ENCODE measurements at places on chromosomes 1 and 21. TPM values are rescaled to one million over a fixed set of nuclear protein-coding genes. Genes with fewer than 3 reads are reported as not detected.

GRCh38 chr1:15850471-15851001 is 3.0 kb downstream of the SPEN start:
- peaks cover 12% of the 10 kb centered on the region for H3K4me1 ChIP-seq
- no peaks in the 10 kb centered on the region for H3K27me3 ChIP-seq
- H3K4me3 ChIP-seq: peak overlapping the region; percentile 93
- H3K27ac ChIP-seq: peak overlapping the region; percentile 97
- H3K36me3 ChIP-seq: no peaks in the 10 kb centered on the region

DNA sequence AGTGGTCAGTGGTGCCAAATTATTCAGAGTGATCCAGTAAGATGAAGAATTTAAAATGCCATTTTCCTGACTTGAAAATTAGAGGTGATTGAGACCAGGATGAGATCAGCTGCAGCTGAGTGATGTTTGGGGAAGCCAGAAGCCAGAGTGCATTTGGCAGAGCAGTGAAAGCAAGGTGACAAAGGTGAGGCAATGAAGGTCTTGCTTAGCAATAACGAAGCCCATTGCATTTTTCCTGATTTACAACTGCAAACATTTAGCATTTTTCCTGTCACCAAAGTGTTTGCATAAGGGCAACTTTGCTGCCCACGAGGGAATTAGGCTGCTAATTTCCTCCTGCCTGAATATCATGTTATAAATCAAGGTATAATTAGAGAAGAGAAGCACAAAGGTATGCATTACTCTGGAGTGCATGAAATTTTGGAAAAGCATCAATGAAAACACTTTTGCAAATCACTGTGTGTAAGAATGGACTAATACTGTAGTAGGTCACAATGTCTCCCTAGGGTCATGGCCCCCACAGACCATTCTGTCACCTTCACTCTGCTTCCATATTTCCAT is 188.2 kb upstream of the LYPLAL1 start:
- no peaks in the 10 kb centered on the region for H3K36me3 ChIP-seq
- DNase-seq: no peak
- no peak overlapping the region for H3K27ac ChIP-seq

DNA sequence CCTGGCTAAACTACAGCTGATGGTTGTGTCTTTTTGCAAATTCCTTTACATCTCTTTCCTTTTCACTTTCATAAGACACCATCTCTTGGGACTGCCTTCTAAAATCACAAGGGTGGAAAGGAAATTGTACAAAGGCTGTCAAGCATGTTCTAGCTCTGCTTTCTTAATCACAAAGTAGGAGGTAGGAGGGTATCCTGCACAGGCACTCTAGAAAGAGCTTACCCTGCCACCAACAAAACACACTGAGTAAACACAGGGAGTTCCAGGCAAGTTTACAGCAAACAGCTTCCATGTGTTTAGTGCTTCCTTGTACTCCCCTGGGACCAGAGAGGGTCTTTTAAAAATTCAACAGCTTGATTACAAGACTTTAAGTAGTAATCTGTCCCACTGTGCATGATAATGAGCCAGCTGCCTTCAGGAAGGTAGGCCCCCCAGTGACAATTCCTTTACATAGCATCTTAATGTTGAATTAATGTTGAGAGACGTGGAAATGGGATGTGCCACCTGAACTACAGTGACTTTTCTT is 2.4 kb downstream of the PLPP3 start:
- peak overlapping the region; percentile 92 for H3K27ac ChIP-seq
- peak overlapping the region; percentile 62 for H3K4me3 ChIP-seq
- peaks cover 7% of the 10 kb centered on the region for H3K4me1 ChIP-seq
- DNase-seq: no peak
- no peaks in the 10 kb centered on the region for H3K36me3 ChIP-seq
- H3K27me3 ChIP-seq: no peaks in the 10 kb centered on the region

DNA sequence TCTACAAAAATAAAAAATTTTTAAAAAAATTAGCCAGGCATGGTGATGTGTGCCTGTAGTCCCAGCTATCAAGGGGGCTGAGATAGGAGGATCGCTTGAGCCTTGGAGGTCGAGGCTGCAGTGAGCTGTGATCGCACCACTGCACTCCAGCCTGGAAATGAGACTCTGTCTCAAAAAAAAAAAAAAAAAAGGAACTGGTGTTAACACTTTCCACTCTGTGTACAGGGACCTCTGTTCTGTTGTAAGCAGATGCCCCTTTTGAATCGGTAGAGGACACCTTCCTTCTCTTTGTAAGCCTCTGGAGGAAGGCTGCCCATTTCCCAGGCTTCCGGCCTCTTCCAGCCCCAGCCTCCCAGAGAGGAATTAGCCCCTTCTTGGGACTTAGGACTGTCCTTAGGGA is 7.3 kb upstream of the C1orf210 start:
- H3K36me3 ChIP-seq: no peaks in the 10 kb centered on the region

Gene INSRR
- polyA plus RNA-seq: 0.02 TPM

Gene OR2M3
- polyA plus RNA-seq: not detected

Gene CCDC24
- 1.1 TPM for polyA plus RNA-seq

All from ovary (tissue), 10 donors.